ENCODE measurements at places on chromosomes 3 and 15.
A peak's percentile ranks its signal among the peaks of the same experiment; 100 is the strongest.

DNA sequence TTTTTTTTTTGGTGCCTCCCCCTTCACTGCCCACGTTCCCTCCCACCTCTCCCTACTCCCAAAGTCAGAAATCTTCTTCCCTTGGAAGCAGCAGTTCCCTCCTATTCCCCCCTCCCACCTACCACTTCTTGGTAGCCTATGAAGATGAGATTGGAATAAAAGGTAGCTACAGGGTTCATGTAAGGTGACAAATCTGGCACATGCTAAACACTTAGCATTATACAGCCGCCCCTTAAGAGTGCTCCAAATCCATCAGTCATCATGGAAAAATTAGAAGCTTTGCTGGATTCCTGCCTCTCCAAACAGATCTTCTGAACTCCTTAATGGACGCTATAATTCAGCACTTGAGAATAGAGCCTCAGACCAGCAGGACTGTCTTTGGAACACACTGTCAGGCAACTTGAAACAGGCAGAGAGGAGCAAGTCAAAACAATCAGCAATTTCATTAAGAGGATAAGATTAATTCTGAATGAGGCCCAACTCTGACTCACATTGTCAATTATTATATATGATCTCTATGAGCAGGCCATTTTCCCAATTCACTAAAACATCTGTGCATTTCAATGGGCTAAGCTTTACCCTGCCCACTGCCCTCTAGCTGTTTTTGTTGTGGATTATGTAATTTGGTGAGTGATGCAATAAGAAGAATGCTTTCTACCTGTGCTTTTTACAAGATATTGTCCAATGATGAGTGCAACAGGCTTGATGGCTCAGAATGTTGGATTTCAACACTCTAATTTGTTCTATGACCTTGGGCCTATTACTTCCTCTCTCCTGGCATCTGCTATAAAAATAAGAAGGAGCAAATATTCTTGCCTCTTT is 34.6 kb upstream of the SPRED1 start:
- DNase-seq = no peak

- no peak for DNase-seq
Measured at GRCh38 chr3:130014526-130014925, 40.0 kb downstream of the TRH start.

GRCh38 chr15:90062023-90062442 is 40.2 kb downstream of the IDH2 start:
- peak; percentile 42 for DNase-seq

- DNase-seq = no peak
Measured at GRCh38 chr3:1583044-1583443, 490.2 kb downstream of the CNTN6 start.

GRCh38 chr15:53830707-53831386 is 71.4 kb upstream of the WDR72 start:
- no peak for DNase-seq

GRCh38 chr3:24562895-24563294 is 68.2 kb upstream of the THRB start:
- DNase-seq = no peak

DNA sequence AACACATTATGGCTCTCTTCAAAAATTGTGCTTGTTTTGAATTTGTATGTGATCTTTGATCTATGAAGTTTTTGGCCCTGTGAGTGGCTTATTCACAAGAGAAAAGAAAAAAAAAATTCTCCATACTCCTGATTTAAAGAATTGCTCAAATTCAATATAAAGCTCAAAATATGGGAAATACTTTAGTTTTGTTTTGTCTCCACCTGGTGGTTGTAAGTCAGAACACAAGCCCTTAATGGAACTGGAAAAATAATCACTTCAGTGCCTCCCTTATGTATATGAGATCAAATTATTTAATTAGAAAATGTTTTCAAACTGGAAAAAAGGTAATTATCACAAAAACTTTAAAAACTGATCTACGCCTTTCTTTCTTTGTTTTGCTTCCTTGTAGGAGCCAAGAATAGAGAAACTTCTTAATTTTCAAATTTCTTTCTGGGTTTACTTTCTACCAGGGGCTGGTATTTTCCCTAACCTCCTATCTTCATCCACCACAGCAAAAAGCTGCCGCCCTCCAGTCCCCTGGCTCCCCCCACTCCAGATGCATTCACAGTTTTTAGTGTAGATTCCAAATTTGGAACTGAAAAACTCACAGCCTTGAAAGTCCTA is 50.6 kb downstream of the SERP1 start:
- peak; percentile 36 for DNase-seq

- DNase-seq = peak; percentile 79
Measured at GRCh38 chr15:40340740-40341400, at the start of gene CCDC9B. CCDC9B (minus strand) TSS chr15:40340939; CDS start chr15:40340819, 120 bp downstream.

GRCh38 chr3:100910986-100911385 is 82.2 kb downstream of the ABI3BP start:
- no peak for DNase-seq

GRCh38 chr15:36863570-36863969 is 236.8 kb downstream of the MEIS2 start:
- no peak for DNase-seq

GRCh38 chr15:63943829-63944680 is 102.2 kb downstream of the DAPK2 start:
- no peak for DNase-seq

DNA sequence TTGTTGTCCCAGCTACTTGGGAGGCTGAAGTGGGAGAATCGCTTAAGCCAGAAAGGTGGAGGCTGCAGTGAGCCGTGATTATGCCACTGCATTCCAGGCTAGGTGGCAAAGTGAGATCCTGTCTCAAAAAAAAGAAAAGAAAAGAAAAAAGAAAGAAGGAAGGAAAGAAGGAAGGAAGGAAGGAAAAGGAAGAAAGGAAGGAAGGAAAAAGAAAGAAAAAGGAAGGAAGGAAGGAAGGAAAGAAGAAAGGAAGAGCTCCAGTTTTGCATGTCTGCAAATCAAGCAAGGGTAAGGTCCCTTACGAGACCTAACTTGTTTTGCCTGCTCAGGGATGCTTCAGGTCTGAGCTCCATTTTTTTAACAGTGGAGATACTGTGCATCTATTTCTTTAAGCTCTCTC is 3.6 kb upstream of the XIRP1 start:
- DNase-seq = no peak

- no peak for DNase-seq
Measured at GRCh38 chr15:35496585-35496984, 49.4 kb downstream of the DPH6 start.

- peak; percentile 9 for DNase-seq
Measured at GRCh38 chr3:188421151-188421821, 267.3 kb downstream of the LPP start.

DNA sequence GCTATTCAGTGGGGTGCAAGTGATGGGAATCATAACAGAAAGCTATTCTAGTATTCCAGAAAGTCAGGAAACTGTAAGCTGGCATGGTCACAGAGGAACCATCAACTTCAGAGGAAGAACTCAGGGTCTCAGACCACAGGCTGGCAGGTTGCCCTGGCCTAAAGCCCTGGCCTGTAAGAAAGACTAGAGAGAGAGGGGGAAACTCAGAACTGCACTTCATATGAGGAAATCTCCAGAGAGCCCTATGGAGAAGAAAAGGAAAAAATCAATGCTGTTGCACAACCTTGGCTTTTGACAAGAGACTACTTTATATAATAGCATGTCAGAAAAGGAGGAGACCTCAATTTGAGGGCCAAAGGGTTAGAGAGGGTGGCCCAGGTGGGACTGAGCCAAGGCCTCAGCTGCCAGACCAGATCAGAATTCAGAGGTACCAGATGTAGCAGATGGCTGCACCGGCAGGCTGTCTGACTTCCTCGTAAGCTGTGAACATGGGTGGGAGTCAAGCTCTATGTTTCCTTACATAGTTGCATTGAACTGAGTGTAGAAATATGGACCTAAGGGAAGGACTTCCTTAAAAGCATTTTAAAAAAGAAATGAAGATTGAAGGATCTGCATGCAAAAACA is 333.8 kb downstream of the PDCD6IP start:
- DNase-seq = no peak

DNA sequence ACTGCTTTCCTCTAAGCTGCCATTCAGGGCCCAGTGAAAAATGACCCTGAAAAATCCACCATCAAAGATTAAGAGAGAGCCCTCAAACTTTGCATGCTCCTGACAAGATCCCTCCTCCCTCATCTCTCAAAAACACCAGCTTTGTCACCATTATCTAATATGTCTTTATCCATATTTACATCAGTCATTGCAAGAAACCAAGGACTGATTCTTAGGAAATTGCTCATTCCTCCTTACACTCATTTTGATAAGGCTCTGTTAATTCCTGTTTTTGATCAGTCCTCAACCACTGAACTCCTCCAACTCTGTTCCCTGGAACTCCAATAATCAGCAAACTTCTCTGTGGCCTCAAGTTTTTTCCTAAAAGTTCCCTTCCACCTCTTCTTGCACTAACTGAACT is 51.8 kb downstream of the CD200 start:
- DNase-seq = no peak

DNA sequence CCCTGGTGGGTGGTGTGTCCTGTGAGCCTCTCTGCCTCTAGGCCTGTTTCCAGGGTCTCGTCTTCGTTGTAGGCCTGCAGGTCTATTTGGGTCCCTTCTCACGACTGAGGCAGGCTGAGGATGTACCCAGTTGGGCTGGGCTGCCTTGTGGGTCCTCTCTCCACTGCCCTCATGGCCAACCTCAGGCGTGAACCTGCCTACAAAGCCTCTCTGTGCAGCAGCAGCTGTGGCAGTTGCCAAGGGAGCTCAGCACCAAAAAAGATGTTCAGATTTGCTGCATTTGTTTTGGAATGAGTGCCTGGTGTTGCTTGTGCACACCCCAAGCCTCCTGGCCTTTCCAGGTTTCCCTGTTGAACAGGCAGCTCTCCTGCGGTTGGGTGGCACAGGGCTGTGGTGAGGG is 13.4 kb downstream of the KLF13 start:
- DNase-seq = no peak

DNA sequence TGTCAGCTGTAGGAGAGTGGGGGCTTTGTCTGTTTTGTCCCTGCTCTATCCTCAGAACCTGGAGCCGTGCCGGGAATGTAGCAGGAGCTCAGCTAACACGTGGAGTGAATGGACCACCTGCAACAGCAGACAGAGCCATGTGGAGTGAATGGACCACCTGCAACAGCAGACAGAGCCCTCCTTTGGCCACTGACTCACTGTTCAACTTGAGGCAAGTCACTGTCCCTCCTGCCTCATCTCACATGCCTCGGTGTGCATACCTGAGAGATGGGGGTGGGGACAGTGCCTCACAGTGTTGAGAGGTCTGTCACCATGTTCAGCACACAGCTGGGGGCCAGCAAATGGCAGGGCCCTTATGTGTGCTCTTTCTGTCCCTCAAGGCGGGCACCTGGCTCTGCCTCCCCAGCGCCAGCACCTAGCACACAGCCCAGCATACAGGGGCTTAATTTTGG is 27.9 kb downstream of the FEM1B start:
- no peak for DNase-seq

- no peak for DNase-seq
Measured at GRCh38 chr3:103794656-103795055, 1359.8 kb downstream of the ZPLD1 start.

DNA sequence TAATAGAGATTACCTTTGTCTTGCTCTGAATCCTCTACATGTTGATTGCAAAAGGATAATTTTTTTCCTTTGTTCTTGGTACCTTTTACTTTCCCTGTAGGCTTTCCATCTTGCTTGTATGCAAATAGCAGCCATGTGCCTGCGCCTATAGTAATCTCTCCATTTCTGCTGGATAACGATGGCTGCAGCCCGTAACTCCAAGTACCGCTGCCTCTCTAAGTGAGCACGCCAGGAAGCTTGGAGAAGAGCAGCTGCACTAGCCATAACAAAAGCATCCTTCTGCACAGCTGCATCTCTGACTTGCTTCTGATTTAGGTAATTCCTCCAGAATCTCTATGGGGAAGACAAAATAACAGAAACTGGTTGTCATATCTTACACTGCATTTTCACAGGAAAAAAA is 89.3 kb downstream of the NR2E3 start:
- DNase-seq = no peak

GRCh38 chr3:156704370-156705036 is 30.1 kb downstream of the TIPARP start:
- no peak for DNase-seq

- DNase-seq = no peak
Measured at GRCh38 chr3:129606636-129607390, at the start of gene PLXND1. PLXND1 (minus strand) TSS chr3:129606676; CDS start chr3:129606639, 37 bp downstream.

GRCh38 chr3:147906285-147906684 is 497.1 kb downstream of the ZIC1 start:
- no peak for DNase-seq

- peak; percentile 35 for DNase-seq
Measured at GRCh38 chr3:151580591-151580990, 119.7 kb upstream of the IGSF10 start.

- no peak for DNase-seq
Measured at GRCh38 chr3:136584728-136585127, 167.4 kb downstream of the STAG1 start.

DNA sequence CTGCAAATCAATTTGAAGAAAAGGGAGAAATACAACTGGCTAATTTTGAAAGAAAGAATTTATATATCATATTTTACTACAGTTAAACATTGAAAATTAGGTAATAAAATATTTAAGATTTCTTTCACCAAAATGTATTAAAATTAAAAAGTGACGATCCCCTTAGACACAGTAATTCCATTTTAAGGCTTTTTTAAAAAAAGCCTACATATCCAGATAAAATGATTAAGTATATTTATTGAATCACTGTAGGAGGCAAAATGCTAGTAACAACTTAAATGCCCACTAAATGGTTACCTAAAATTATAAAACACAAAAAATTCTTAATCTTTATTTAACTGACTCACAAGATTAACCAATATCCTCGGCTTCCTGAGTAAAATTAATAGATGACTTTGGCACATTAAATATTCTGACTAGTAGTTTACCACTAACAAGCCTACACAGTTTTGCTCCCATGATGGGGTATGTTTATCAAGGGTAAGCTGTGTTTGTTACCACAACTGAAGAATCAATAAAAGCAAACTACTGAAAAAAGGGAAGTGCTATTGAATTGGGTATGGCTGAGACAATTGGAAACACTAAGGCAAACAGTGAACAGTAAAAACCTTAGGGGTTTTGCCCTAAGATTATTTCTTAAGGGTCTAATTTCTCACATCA is 28.4 kb downstream of the ANKRD28 start:
- no peak for DNase-seq

DNA sequence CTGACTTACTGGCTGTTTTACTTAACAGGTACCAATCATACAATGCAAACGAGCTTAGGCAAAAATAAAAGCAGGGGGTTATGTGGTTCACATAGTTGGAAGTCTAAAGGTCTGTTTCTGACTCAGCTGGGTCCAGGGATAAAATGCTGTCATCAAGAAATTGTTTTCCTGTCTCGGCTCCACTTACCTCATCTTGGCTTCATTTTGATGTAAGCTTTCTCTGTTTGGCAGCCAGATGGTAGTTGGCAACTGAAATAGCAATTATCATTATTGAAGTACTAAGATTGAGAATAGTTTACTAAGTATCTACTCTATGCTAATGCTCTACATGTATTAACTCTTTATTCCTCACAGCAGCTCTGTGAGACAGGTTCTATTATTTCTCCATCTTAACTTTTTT is 36.8 kb upstream of the CNTN3 start:
- DNase-seq = no peak

DNA sequence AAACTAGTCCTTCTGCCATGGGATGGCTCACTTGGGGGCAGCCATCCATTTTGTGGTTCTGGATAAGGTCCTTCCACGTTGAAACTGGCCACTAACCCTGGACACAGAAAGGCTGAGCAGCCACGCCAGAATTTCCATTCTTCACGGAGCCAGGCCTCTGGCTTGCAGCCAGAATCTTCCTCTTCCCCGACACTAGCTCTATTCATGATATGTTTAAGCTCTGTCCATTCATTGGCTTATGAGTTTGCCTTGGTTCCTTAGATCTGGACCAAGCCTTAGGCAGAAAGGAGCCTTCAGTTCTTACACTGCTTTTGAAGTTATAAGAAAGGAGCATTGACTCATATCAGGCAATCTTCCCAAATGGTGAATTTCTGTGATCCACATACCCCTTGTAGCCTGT is 288.4 kb upstream of the GOLGA6L4 start:
- no peak for DNase-seq
